Esophagus squamous epithelium (tissue), 5 donors: ENCODE measurements at places on chromosomes 7 and 10.

DNA sequence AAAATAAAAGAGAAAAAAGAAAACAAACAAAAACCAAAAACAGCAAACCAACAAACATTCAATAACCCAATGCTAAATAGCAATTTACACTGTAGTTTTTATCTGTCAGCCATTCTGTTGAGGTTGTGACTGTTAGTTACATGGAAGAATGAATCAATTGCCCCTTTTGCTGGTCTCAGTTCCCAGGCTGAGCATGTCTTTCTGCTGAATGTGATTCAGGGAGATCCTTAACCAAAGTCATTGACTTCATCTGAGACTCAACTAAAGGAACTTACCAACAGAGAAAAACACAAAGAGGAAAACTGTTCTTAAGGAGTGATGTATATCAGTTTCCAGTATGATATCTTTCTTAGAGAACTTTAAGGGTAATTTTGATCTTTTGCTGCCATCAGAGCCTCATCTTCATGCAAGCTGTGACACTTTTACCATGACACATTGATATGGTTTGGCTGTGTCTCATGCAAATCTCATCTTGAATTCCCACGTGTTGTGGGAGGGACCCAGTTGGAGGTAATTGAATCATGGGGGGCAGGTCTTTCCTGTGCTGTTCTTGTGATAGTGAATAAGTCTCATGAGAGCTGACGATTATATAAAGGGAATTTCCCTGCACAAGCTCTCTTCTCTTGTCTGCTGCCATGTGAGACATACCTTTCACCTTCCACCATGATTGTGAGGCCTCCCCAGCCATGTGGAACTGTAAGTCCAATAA is 469.8 kb downstream of the KIF20B start:
- DNase-seq, result no peak

DNA sequence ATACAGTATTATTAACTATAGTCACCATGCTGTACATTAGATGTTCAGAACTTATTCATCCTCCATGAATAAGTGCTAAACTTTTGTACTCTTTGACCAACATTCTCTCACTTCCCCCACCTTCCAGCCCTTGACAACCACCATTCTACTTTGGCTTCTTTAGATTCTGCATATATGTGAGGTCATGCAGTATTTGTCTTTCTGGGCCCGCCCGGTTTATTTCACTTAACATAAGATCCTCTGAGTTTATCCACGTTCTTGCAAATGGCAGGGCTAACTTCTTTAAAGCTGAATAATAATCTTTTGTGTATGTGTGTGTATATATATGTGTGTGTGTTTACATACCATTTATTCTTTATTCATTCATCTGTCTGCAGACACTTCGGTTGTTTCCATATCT is 336.8 kb downstream of the BBS9 start:
- DNase-seq, result no peak

DNA sequence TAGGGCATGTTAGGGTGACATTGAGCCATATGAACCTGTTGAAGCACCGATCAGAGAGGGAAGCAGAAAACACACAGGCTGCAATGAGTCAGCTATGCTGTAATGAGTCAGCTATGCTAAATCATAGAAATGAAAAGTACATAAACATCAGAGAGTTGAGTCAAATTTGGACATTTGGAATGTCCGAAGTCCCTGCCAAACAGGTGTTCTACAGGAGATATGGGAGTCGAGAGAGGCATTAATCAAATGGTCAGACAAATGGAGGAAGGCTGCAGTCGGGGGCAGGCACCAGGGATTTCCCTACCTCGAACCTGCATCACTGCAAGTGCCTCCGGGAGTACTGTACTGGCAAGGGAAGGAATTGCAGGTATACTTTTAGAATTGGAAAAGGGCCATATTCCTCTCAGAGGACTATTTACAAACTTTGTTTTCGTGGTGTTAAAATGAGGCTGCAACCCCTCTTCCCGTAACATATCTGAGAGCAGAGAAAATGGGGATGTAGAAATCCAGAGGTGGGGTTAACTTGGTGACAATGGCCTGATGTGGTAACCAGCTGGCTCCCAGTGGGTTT is 8.8 kb upstream of the ZC3HAV1 start:
- no peak for DNase-seq

GRCh38 chr10:48838834-48839233 is 100.8 kb downstream of the LRRC18 start:
- DNase-seq, result no peak

DNA sequence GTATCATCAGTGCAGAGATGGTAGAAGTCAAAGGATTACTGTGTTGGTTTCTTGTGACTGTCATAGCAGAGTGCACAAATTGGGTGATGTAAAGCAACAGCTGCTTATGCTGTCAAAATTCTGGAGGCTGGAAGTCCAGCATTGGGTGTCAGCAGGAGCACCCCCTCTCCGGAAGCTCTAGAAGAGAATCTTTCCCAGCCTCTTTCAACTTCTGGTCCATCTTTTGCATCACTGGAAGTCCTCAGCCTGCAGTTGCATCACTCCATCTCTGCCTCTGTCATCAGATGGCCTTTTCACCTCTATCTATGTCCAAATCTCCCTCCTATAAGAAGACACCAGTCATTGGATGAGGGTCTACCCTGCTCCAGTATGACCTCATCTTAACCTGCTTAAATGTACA is 35.8 kb upstream of the GALNTL5 start:
- DNase-seq, result no peak

GRCh38 chr10:37010741-37011140 is 114.7 kb upstream of the ANKRD30A start:
- DNase-seq, result no peak
